ENCODE measurements at places on chromosomes 16 and 17.

GRCh38 chr16:50596762-50597450 is 48.7 kb downstream of the NKD1 start:
- no peak for DNase-seq

DNA sequence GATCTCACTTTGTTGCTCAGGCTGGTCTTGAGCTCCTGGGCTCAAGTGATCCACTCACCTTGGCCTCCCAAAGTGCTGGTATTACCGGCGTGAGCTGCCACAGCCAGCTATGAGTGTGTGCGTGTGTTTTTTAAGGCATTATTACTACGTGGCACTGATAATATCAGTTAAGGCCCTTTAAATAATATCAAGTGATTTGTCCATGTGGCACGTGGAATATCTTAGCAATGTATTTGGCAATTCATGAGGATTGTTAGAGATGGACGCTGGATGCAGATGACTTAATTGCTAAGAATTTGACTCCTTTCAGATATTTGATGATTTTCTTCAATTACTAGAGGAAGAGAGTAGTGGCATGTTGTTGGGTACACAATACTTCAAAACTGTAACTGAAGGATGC is 25.5 kb upstream of the PMP22 start:
- DNase-seq = no peak

- no peak for DNase-seq
Observed at GRCh38 chr17:32673964-32674363, 187.2 kb downstream of the CDK5R1 start.

DNA sequence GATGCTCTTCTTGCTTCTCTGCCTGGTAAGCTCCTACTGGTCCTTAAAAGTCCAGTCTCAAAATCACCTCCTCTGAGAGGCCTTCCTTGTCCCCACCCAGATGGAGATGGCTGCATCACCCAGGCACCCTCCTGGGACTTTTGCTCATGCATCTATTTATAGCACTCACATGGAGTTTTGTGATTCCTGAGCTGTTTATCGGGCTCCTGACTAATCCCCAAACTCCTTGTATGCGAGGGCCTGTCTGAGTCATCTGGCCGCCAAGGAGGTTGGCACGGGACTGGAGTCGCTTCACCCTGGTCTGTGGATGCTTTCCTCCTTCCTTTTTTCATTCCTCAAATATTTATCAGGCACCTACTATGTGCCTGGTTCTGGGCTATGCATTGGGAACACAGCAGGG is 2.3 kb upstream of the MAP2K3 start:
- DNase-seq = peak; percentile 95

DNA sequence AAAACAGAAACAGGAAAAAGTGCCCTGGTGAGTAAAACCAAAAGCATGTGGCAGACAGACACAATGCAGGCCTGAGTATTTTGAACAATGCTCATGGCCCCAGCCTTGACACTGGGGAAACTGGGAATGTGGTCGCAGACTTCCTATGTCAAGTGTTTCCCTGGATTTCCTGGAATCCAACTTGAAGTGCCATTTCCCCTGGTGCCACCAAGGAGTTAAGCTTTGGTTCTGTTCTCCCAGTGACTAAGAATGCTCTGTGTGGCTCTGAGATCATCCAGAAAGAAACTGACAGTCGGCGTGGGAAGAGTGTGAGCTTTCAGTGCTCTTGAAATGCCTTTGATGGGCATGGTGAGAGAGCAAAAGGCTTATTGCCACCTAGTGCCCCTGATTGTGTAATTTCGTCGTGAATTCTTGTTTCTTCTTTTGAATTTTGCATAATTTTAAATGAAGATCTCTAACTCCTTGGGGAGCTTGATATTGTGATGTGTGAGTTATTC is 96.0 kb downstream of the YPEL2 start:
- peak; percentile 35 for DNase-seq

- DNase-seq = peak; percentile 14
Observed at GRCh38 chr17:64411999-64412771, 21.5 kb upstream of the PECAM1 start.

- no peak for DNase-seq
Observed at GRCh38 chr16:82059161-82059982, 24.3 kb downstream of the HSD17B2 start.

- DNase-seq = no peak
Observed at GRCh38 chr16:77300256-77300655, 101.0 kb downstream of the SYCE1L start.

DNA sequence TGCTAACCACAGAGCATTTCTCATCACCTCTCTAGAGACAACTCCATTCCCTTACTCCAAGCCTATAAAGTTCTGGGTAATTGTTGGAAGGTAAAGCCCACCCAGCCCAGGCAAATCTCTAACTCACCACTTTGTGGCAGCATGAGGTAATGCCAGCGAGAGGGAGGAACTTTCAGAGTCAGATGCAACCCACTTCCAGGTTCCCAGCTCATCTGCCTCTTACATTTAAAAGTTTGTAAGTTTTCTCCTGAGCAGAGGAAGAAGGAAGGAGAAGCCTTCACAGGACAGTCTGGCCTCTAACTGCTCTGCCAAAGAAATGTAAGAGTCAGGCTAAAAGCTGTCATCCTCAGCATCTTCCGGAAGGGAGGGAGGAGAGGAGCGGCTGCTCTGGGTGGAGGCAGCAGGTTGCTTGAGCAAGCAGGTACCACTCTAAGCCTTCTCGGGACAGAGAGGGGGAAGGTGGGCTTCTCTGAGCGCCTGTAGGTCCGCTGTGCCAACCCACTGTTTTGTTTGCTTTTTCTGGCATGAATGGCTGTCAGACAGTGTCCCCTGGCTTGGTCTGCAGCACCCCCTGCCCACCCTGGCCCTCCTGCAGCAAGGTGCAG is 1.0 kb downstream of the ZNF319 start:
- DNase-seq = peak; percentile 42

- DNase-seq = no peak
Observed at GRCh38 chr16:57531253-57531575, 5.2 kb downstream of the CCDC102A start.

- no peak for DNase-seq
Observed at GRCh38 chr16:82900559-82900958, 273.8 kb downstream of the CDH13 start.

- no peak for DNase-seq
Observed at GRCh38 chr16:74649839-74650504, 16.7 kb downstream of the RFWD3 start.

DNA sequence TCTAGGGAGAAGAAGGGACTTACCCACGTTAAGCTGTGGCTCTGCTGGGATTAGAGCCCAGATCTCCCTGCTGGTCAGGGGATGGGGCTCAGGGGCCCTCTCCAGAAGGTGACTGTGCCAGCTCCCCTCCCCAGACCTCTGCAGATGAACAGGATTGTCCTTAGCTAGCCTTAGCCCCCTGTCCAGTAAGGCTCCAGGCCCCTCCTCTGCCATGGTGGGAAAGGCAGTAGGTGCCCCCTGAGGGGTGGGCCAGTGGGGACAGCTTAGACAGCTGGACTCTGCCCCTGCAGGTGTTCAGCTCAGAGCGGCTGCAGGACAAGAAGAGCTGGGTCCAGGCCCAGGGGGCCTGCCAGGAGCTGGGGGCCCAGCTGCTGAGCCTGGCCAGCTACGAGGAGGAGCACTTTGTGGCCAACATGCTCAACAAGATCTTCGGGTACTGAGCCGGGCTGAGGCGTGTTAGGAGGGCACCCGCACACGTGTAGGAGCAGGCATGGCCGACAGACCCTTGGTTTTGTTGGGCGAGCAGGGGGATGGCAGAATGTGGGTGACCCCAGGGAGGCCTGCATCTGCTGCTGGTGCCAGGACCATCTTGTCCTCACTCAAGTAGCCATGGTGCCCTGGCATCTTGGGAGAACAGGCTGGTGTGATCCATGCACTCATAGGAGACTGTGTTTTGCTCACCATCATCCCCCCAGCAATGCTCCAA is 50.9 kb downstream of the MRC2 start:
- no peak for DNase-seq

Measured in astrocyte of the spinal cord (primary cell).